NCI-H226 (cell line): ENCODE measurements at places on chromosomes 1 and 21.
A peak's percentile ranks its signal among the peaks of the same experiment; 100 is the strongest.

DNA sequence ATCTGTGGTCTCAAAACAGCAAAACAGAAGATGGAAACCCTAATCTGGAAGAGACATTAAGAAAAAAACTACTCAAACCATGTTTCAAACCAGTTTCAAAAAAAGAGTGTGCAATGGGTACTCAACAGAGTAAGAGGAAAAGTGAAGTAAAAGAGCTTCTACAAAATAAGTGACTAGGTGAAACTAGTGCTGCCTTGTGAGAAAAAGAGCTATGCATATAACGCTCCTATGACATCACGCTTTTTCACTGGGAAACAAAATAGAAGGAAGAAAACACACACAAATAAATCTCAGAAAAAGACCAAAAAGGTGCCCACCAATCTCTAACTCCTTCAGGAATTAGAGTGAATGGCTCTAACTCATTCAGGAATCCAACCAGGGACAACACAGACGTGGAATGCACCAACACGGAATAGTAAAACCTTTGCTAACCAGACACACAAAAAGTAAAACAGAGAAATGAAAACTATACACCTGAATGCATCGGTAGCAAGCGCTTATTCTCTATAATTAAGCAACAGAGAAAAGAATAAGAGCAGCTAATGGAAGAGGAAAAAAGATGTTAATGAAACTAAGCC, 1.3 kb downstream of the FOXJ3 start:
- no peak for DNase-seq

DNA sequence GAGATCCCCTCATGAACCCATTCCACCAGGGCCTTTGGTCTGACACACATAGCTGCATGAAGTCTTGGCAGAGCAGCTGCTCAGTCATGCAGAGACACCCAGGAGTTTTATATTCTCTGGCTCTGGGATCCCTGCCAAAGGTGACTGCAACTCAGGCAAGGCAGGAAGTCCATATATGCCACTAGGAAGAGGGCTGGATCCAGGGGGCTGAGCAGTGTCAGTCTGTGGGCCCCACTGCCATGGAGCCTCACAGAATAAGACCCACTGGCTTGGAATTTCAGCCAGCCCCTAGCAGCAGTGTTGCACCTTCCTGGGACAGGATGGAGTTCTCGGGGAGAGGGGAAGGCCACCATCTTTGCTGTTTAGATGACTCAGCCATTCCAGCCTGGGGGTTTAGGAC, 199.7 kb downstream of the TBX15 start:
- DNase-seq, result no peak

DNA sequence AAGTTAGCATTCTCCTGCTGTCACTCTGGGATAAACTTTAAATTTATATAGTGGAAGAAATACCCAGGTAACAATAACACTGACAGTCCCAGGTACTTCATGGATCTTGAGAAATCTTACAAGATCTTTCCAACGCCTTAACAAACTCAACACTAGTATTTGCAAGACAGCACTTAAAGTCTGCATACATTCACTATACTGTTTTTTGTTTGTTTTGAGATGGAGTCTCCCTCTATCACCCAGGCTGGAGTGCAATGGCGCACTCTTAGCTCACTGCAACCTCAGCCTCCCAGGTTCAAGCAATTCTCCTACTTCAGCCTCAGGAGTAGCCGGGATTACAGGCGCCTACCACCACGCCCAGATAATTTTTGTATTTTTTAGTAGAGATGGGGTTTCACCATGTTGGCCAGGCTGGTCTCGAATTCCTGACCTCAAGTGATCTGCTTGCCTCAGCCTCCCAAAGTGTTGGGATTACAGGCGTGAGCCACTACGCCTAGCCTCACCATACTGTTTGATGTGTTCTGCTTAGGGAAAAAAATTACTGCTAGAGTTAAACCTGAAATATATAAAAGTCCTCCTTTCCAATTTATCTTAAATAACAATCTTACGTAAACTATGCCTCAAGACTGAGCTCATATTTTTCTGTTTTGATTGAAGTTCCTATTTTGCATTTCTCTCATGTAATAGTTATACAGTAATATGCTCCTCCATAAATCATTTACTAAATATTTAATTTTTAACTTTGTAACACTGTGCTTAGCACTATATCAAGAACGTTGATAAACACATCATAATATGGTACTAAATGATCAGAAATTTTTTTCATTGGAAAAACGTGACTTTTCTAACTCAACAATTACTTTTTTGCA, 17.5 kb downstream of the EYA3 start:
- no peak for DNase-seq

GRCh38 chr1:32142446-32143301, 34.8 kb downstream of the KPNA6 start:
- peak; percentile 48 for DNase-seq
